SW 1271 (cell line): ENCODE measurements at places on chromosomes 11 and 22.

DNA sequence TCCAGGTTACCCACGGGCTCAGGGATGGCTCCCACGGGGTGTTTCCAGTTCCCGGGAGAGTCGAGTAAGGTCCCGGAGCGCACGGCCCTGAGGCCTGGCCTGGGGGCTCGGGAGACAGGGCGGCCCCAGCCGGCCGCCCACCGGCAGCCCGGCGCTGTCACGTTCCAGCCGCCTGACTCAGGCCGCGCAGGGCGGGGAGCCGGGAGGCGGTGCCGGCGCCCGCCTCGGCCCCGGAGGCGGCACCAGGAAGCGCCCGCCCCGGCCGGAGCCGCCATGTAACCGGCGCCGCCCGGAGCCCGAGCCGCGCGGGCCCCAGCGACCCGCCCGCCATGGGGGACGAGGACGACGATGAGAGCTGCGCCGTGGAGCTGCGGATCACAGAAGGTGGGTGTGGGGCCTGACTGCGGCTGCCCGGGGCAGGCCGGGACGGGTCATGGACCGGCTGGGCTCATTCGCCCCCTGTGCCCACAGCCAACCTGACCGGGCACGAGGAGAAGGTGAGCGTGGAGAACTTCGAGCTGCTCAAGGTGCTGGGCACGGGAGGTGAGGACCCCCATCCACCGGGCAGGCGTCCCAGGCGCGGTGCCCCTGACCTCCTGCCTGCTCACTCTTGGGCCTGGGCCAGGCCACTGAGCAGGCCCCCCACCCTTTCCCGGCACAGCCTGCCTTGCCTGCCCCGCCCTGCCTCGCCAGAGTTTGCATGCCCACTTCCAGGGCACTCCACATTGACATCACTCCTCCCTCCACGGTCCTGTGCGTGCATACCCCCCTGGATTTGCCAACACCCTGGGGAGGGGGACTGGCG, at the start of gene RPS6KA4:
Gene RPS6KA4 (plus strand): TSS at position 256 of the 805 bp plus-strand sequence. CDS start 74 bp downstream, at position 330.
- DNase-seq: no peak

GRCh38 chr22:50523806-50524675, 1.4 kb downstream of the SCO2 start:
- DNase-seq: no peak

DNA sequence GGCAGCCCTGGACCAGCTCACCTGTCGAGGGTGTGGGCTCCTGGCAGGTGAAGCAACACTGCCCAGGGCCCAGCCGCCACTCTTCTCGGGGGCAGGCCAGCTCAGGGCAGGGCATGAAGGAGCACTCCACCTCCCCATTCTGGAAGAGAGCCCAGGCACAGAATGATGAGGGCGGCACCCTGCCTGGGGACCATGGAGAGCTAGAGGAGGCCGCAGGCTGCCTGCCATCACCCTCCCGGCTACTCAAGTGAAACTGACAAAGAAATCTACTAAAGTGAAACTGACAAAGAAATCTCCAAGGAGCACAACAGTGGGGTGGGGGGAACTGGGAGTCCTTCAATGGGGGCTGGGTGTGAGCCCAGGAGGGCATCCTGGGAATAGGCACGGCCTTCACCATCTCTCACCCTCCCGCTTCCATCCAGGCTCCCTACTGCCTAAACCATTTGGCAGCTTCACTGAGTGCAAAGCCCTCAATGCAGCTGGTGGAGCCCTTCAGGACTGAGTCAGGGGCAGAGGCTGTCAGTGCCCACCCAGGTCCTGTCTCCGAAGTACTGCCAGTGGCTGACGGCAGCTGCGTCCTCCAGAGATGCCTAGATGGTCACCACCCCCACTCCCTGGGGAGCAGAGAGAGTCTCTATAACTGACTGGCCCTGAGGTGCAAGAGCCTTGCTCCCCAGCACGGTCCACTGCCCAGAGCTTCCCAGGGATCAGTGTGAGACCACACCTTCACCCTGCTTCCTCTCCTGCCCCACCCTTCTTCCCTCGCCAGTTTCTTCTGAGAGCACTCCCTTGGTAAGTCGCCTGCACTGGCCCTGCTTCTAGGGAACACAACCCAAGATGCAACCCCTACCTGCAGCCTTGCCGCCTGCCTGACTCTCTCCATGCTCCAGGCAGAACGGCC, 21.7 kb downstream of the VWCE start:
- no peak for DNase-seq

- DNase-seq: no peak
Observed at GRCh38 chr11:129396454-129396853, 20.8 kb downstream of the BARX2 start.

GRCh38 chr11:106724293-106724892, 293.9 kb downstream of the GUCY1A2 start:
- DNase-seq: no peak

GRCh38 chr11:130583801-130584211, 135.4 kb downstream of the ADAMTS15 start:
- no peak for DNase-seq

GRCh38 chr11:131288521-131289091, 81.8 kb upstream of the NTM start:
- no peak for DNase-seq
